Cerebellum (tissue), 4 donors: ENCODE measurements at places on chromosomes 3 and 15. TPM values are rescaled to one million over a fixed set of nuclear protein-coding genes. Genes with fewer than 3 reads are reported as not detected.

Gene RLBP1
- total RNA-seq: 0.18 TPM

Gene HIGD2B
- not detected for total RNA-seq

Gene GPR87
- total RNA-seq: not detected

Gene SSUH2
- 0.91 TPM for total RNA-seq

Gene FANCD2OS
- total RNA-seq: not detected

Gene SUCNR1
- total RNA-seq: 0.73 TPM
